Naive thymus-derived CD4-positive, alpha-beta T cell (primary cell): ENCODE measurements at places on chromosomes 7 and 10. TPM values are rescaled to one million over a fixed set of nuclear protein-coding genes. Genes with fewer than 3 reads are reported as not detected.

PODXL gene
- total RNA-seq, result 0.64 TPM

MACC1 gene
- 0.24 TPM for total RNA-seq

CRYGN gene
- 0.61 TPM for total RNA-seq

GRCh38 chr10:3780021-3780770, 4.8 kb downstream of the KLF6 start:
- DNase-seq, result no peak

GRCh38 chr7:44489955-44490350, 505 bp downstream of the NUDCD3 start:
- DNase-seq, result peak; percentile 78

- no peak for DNase-seq
Observed at GRCh38 chr7:107505362-107505761, 35.5 kb downstream of the GPR22 start.

GRCh38 chr7:136956232-136956631, 87.8 kb downstream of the CHRM2 start:
- DNase-seq, result no peak

- DNase-seq, result no peak
Observed at GRCh38 chr10:118689070-118689858, 65.5 kb downstream of the CACUL1 start.

TMUB1 gene
- 40.6 TPM for total RNA-seq

CFAP46 gene
- not detected for total RNA-seq

PRPS1L1 gene
- not detected for total RNA-seq

DNA sequence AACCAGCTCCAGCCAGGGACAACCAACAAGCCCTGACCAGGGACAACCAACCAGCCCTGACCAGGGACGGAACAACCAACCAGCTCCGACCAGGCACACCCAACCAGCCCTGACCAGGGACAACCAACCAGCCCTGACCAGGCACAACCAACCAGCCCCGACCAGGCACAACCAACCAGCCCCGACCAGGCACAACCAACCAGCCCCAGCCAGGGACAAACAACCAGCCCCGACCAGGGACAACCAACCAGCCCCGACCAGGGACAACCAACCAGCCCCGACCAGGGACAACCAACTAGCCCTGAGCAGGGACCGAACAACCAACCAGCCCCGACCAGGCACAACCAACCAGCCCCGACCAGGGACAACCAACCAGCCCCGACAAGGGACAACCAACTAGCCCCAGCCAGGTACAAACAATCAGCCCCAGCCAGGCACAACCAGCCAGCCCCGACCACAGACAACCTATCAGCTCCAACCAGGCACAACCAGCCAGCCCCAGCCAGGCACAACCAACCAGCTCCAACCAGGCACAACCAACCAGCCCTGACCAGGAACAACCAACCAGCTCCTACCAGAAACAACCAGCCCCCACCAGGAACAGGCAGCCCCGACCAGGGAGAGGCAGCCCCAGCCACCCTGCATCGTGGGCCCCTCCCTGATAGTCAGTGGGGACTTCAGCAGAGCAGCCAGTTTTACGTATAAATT, 56.4 kb downstream of the PROSER2 start:
- no peak for DNase-seq

DNA sequence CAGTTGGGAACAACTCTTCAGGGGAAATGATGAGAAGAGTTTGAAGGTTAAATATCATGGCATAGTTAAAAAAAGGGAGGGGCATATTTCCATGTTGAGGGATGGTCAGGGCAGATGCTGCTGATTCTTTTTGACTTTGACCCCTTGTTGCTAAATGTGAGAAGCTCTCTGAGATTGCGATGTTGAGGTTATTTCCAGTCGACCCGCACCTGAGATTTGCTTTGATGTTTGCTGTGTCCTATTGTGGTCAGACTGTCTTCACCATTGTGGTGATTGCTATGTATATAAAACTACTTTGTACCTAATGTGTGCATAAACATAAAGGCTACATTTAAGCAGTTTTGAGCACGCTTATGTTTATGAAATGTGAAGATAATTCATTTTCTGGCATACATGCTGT, 90.9 kb downstream of the BBS9 start:
- no peak for DNase-seq
